Sigmoid colon (tissue), 7 donors: ENCODE measurements at places on chromosomes 7 and 10. TPM values are rescaled to one million over a fixed set of nuclear protein-coding genes. Genes with fewer than 3 reads are reported as not detected.
A peak's percentile ranks its signal among the peaks of the same experiment; 100 is the strongest.

ZNF716 gene
- total RNA-seq: not detected

DNA sequence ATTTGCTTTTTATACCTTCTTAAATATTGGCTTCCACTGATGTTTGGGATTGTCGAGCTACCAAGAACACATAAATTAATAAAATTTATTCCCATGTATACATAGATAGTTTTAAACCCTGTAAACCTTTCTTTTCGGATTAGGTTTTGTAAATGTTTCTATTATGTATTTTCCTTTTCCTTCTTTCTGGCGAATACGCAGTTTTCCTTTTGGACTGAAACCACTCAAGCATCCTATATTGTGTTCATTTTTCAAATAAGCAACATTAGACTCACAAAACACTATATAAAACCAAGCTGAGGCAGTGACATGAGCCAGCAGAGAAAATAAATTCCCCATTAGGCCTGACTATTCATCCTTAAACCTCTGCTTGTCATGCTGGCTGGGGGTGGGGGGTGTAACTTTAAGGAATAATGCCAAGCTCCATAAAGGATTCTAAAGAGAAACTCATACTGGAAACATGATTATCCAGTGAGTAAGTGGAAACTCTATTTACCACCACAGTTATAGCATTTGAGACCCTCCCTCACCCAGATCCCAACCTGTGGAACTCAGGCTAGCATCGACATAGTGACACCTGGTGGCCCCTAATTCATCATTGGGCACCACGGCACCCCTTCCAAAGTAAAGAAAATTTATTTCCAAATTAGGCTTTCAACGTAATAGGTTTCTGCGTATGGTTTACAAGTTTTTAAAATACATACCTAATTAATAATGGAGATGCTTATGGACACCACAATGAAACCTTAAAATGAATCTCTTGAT lies 86.5 kb upstream of the CELF2 start:
- DNase-seq: no peak

DNA sequence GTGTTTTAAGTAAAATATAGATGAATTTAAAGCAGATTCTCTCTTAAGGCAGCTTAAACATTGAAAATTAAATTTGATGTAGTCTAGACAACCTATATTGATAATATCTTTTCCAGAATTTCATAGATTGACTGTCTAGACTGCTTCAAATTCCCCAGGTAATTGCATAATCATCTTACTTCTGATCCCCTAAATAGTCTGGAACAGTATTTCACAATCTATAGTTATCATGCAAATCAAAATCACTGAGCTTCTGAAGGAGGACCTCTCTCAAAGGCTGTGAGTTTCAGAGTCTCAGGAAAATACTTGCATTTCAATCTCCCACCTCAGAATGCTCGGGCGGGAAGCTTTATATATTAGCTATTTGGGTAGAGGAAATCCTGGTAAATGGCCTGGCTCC lies 87.3 kb downstream of the SEMA3A start:
- DNase-seq: no peak

DNA sequence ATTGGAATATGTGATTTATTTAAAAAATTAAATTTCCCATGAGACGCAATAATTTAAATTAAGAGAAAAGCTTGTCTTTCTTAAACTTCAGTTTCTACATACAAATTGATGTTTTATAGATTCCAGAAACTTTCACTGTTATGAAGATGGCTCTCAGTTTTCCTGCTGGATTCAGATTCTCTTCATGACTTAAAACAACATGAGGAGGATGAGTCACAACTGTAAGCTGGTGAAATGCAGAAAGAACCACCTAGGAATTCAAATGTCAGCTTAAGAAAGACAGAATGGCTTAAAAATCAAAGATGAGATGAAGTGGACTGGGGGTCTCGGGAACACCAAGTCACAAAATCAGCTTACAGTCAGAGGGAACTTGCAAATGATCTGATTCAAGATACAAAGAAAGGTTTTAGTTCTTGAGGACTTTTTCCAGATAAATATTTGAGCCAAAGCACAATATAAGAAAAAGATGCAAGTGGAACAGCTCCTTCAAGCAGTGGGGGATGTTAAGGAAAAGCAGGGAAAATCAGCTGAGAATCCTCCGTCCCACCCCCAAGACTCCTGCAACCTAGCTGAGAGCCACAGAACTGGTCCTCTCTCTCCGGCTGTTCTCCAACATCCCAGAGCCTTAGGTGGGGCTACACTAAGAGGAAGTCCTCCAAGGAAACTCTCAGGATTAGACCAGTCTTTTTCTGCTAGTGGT lies 279.8 kb downstream of the KCNMA1 start:
- no peak for DNase-seq

- no peak for DNase-seq
Measured at GRCh38 chr7:35721288-35721687, 26.4 kb upstream of the HERPUD2 start.

DNA sequence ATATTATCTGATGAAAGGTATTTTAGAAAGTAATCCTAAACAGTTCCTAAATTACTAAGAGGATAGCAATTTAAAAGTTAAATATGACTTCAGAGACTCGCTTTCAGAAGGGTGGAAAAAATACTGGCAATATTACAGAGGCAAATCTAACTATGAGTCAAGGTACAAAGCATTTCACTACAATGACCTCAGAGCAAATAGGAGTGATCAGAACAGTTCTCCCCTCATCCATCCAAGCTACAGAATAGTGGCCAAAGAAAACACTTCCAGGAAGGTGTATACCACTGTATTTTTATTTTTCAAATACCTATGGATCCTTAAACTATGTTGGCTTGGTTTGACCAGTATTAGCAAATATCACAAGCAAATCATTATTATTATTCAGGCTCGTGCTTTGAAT lies 112.8 kb upstream of the ODAD2 start:
- no peak for DNase-seq

DNA sequence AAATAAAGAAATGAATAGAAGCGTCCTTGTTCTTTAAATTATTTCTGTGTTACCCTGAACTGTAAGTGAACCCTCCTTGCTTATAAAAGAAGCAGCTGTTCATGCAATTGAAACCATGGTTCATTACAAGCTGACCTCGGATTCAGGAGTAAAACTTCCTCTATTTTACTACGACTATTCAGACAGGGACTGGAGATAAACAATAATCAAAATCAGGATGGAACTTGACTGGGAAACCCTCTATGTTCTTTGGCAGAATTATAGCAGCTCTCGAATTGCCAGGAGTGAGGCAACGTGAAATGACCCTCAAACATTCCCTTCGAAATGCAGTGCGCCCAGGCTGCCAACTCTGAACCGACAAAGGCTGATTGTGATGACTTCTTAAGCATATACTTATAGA lies 172.1 kb downstream of the CYP26A1 start:
- no peak for DNase-seq

ZSCAN21 gene
- 14.7 TPM for total RNA-seq

DNA sequence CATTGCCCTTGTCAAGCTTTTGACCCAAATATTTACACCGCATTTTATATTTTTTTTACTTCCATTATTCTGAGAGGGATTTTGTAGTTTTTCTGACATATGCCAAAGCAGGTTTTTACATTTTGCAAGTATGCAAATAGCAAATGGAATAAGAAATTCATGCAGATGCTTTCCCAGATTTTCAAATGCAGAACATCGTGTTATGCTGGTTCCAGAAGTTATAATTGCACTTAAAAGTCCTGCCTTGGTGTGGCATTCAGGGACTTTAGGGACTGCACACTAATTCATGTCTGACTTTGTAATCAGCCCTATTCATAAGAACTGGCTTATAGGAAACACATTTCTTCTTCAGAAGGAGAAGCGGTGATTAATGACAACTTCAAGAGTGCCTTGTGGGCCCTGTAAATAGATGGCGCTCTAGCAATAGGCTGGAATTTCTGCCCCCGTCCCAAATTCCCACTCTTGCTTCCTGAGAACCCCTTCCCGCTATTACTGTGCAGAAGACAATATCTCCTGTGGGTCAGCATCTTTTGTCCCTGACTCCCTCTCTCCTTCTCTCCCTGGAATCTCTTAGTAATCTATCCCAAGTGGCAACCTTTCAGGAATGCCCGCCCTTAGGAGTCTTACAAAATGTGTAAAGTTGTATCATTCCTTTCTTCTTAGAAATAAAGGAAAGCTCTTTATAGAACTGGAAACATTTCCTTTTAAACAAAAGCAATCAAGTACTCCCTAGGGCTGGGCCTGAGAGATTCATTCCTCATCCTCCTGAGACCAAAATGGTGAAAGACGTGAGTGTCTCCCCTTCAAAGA lies 264.0 kb downstream of the INHBA start:
- no peak for DNase-seq

DNA sequence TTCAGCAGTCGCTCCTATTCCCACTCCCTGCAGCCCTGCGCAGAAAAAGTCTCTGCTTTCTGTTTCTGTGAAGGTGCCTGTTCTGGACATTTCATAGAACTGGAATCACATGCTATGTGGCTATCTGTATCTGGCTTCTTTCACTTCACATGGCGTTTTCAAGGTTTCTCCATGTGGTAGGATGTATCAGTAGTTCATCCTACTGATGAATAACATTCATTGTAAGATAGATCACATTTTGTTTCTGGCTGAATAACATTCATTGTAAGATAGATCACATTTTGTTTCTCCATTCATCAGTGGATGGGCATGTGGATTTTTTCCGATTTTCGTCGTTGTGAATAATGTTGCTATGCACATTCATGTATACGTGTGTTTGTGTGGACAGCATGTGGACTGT lies 44.5 kb downstream of the HSPA12A start:
- DNase-seq: peak; percentile 18

DNA sequence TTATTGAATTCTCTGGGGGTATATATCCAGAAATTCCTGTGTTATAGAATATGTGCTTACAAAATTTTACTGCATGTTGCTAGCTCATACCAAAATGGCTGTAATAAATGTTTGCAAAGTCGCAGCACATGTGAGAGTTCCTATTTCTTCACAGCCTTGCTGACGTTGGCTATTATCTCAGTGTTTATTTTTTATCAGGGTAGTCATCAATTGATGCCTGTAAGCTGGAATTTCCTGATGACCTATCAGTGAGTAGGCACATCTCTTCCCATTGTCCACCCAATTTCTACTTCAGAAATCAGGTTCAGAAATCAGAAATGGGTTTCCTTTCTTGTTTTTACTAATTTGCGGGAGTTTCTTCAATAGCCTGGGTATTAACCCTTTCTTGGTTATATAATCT lies 268.1 kb upstream of the FZD8 start:
- DNase-seq: no peak

GRCh38 chr7:148963583-148964482 lies 64.5 kb downstream of the PDIA4 start:
- no peak for DNase-seq

LARP4B gene
- total RNA-seq: 31.7 TPM

CCDC172 gene
- not detected for total RNA-seq

CTAGE8 gene
- total RNA-seq: not detected

OPALIN gene
- not detected for total RNA-seq

DNA sequence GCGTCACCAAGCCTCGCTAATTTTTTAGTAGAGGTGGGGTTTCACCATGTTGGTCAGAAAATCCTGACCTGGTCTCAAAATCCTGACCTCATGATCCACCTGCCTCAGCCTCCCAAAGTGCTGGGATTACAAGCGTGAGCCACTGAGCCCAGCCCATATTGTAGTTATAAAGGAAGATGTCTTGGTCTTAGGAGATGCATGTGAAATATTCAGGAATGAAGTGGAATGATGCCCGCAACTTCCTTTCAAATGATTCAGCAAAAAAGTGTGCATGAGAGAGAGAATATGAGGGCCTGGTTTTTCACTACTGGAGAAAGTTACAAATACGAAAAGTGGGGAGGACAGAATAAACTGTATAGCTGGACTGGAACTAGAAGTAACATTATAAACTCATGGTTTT lies 15.9 kb downstream of the TMEM209 start:
- no peak for DNase-seq

INMT gene
- 30.7 TPM for total RNA-seq

GRCh38 chr7:155848691-155849669 lies 36.7 kb upstream of the SHH start:
- DNase-seq: peak; percentile 34

DNA sequence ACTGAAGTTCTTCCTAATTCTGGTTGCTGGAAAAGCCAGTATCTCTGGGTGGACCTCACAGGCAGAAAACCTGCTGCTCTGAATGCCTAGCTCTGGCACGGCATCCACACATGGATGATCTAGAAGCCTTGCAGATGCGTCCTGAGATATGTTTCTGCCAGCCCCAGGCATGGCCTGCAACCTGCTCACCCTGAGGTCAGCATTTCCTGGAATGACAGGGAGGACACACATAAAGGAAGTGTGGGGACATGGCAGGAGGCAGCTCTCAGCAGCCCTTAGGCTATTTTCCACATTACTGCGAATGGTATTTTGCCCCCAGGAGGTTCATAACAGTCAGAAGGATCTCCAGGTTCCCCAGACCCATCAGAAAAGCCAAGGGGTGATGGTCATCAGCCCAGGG lies 23.2 kb downstream of the PLXNA4 start:
- no peak for DNase-seq

GRCh38 chr10:130713135-130713534 lies 576.9 kb downstream of the GLRX3 start:
- no peak for DNase-seq

DNA sequence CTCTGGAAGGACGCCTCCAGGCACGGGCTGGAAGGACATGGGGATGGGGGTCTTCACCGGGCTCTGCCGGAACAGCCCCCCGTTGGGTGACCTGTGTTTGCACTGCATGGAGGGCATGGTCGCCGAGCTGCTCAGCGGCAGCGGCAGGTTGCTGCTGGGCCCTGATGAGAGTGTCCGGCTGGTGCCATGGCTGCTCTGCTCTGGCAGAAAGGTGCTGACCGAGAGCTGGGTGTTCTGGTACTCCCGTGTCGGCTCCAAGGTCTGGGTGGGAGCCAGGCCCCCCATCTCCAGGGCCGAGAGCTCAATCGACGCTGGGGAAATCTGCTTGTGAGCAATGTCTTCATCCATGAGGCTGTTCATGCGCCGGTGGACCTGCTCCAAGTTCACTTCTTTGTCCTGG lies 764.3 kb downstream of the GRID1 start:
- no peak for DNase-seq

DNA sequence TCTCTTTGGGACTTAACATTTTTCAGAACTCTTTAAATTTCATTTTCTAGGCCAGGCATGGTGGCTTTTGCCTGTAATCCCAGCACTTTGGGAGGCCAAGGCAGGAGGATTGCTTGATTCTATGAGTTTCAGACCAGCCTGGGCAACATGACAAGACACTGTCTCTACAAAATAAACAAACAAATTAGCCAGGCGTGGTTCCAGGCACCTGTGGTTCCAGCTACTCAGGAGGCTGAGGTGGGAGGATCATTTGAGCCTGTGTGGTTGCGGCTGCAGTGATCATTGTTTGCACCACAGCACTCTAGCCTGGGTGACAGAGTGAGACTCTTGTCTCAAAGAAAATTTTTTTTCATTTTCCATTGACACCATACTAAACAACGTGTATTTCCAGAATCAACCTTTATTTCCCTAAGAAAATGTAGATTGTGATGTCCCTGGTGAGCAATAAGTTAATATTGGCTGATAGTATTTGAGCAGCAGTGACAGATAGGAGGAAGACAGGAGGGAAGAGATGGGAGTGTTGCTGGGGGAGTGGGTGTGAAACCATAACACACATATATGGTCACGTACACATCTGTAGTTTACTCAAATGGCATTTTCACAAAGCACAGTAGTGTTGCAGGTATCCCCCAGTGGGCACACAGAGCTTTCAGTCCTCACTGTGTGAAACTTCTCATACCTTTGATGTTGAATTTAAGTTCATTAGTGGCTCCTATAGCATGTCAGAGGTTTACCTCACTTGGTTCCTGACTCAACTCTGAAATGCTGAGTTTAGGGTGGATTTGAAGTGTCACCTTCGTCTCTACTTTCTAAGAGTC lies 205.6 kb downstream of the AUTS2 start:
- DNase-seq: no peak

- DNase-seq: peak; percentile 43
Measured at GRCh38 chr7:3200504-3200903, 100.5 kb upstream of the SDK1 start.

GRCh38 chr7:158275711-158276413 lies 311.8 kb downstream of the PTPRN2 start:
- peak; percentile 40 for DNase-seq
